ENCODE measurements at places on chromosomes 6 and 20.

DNA sequence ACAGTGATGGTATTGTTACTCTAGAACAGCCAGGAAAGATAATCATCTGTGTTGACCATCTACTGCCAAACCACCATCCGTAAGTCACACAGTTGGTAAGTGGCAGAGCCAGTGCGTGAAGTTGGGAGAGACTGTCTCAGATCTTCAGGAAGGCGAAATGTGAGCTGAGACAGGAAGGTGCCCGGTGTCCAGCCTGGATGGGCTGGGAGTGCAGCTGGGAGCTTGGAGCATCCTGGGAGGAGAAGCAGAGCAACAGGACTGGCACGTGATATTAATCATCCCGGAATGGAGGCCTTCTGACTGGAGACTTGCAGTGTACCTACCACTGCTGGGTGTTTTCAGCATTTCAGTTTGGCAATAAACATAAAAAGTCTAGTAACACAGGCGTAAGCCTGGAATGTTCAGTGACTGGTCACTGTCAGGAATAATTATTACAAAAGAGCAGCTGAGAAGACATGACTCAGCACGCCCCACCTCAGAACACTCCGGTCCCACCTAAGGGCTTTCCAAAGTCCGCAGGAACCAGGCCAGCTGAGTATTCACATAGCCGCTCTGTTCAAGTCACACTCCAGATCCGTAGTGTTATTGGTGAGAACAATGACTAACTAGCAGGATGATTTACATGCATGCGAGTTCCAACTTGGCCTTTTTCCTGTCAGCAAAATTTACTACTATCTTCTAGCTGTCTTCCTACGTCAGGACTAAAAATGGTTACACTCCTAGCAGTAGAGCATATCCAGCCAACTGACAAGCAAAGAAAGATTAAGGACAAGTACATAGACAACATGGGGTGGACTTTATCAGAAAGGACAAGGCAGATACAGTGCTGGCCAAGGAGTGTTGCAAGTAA, 45.1 kb upstream of the PNRC1 start:
- no peak for DNase-seq

DNA sequence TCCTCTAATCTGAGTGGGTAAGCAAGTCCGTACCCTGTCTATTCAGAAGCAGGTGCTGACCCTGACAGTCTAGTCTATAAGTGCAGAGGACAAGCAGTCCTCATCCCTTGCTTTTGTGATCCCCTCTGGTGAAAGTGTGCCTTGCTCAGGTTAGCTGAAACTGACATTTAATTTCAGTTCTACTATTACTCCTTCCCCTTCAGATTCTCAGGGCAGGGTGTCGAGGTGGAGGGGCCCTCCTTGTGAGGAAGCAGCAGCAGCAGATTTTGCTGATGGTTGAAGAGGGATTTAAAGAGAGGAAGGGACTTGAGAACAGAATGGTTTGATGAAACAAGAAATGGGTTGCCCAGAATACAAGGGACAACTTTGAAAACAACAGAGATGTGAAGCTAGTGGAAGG, 309.3 kb downstream of the CLIC5 start:
- no peak for DNase-seq

DNA sequence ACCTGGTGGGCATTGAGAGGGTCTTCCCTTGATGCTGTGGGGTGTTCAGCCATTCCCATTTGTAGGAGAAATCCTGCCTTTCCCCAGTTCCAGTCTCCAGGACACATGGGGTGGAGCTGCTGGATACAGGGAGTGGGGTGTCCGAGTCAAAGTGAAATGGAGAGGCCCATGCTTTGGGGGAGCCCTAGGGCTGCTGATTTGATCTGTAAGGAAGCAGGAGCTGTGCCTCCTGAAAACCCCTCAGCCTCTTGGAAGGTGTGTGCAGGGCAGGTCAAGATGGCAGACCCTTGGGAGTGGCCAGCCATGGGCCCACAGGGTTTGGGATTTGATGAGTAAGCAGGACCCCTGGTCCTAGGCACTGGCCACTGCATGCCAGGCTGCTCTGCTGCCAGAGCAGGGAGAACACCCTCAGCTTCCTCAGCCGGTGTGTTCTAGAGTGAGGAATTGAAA, 82.0 kb downstream of the SERAC1 start:
- DNase-seq = no peak

DNA sequence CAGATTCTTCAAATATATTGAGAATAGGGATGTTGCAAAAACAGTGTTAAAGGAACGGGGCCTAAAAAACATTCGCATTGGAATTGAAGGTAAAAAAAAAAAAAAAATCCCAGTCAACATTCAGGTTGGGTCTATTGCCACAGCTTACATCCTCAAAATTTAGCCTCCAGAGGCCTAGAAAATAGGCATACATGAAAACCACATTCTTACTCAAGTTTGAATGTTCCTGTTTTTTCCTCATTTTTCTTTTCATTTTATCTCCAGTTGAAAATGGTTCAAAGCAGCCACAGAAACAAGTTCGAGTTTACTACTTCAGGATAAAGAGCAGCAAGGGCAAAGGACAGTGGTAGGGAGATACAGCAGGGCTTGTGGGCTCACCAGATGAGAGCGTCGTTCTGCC, 41.9 kb downstream of the KCTD20 start:
- DNase-seq = no peak

GRCh38 chr6:112663698-112664097, 316.6 kb downstream of the RFPL4B start:
- no peak for DNase-seq

DNA sequence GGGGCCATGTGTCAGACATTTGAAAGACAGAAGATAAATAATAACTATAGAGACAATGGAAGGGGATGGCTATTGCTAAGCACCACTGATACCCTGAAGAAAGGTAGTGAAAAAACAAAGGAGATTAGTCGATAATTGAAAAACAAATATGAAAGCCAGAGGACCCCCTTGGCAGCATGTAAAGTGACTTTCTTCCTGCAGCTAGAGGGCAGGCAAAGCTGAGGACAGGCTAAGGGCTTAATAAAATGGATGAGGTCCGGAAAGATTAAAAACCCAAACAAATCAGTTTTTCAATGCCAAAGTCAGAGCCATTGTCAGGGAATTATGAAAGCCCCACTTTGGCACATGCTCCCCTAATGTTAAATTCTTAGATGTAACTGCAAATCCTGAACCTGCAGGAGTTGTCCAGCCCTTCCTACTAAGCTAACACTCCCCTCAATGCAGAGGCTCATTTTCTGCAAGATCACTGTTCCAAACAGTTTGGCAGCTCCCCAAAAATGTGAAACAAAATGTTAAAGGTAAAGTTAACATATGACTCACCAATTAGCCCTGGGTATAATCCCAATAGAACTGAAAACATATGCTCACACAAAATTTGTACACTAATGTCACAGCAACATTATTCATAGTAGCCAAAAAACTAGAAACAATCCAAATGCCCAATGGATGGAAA, 1177.9 kb downstream of the GRIK2 start:
- no peak for DNase-seq

GRCh38 chr6:162371121-162371520, 356.4 kb downstream of the PRKN start:
- DNase-seq = no peak

- no peak for DNase-seq
Measured at GRCh38 chr20:52889225-52889624, 82.9 kb upstream of the TSHZ2 start.

DNA sequence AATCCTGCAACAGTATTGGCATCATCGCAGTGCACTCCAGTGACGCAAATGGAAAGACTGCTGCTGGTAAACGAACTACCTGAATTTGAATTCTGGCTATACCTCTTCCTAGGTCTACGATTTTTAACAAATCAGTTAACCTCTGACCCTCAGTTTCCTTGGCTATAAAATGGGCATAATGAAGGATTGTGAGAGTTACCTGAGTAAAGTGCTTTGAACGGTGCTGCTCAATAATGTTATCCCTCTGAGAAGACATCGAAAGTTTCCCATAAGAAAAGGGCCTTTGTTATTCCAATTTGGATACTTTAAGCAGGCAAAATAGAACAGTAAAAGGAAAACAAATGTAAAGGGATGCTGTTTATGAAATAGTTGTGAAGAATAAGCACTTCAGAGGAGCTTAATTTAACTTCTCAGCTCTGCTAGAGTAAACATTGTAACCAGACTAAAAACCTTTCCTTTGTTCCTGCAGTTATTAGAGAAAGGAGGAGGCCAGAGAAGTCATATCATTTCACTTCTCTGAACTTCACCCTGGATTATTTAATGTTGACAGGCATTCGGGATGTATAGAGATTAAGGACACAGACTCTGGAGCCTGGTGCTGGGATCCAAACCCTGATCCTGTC, 5.8 kb downstream of the SGK1 start:
- DNase-seq = no peak

DNA sequence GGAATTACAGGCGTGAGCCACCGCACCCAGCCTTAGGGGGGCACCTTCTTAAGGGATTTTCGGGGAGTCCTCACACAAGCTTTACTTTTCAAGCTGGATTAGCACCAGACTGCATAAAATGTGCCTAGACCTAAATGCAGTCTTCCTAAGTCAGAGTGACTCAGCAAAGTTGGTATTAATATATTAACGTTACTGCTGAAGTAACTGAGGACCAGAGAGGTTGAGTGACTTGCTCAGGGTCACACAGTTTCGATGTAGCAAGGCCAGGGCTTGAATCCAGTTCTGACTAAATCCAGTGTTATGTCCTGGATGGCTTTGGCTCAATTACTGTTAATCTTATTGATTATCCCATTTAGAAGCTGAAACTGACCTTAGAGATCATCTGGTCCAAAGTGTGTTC, 13.4 kb downstream of the EDEM2 start:
- no peak for DNase-seq

DNA sequence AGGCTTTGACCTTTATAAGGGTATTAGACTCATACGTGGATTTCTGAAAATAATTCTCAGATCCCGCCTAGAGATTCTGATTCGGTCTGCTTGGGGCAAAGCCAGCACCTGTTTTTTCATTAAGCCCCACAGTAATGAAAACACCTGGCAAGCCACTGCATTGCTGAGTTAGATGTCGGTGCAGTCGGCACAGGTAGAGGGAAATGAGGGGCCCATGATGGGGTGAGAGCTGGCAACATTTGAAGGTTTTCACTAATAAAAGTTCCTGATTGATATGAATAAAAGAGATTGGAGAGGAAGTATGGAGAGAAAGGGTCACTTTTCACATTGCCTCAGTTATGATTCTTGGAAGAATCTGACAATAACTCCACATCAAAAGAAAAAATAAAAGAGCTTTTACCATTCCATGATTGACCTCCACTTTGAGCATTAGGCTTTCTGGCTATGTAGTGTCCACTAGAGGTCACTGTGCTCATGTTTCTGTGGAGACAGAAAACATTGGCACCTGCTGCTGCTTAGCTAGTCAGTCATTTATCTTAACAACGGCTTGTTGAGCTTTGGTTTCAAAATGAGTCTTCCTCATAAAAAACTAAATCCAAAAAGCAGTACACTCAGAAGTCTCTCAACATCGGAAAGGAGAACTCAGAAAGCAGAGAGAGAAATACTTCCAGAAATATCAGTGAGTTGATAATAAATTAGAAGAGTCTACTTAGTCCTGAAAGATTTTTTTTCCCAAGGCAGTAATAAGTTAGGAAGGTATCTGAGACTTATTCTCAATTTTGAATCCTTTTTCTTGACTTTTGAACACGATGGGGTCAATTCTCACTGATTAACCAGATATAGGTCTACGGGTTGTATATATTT, 53.3 kb upstream of the KLHL31 start:
- DNase-seq = peak; percentile 72

DNA sequence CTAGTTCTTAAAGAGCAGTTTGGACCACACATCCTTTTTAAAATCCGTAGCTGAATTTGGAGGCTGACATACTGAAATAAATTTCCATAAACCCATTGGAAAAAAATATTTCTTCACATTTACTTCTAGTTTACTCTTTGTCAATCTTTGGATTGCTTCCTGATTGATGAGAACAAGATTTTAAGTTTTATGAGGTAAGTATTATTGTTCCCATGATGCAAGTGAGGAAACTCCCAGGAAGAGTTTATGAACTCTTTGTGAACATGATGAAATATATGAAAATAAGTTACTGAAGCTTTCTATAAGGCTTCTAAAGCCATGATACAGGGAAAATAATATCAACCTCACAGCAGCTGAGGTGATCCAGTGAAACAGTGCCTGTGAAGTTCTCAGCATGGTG, 320.0 kb downstream of the GJA1 start:
- no peak for DNase-seq

GRCh38 chr20:39133201-39133600, 171.1 kb downstream of the DHX35 start:
- DNase-seq = no peak

- no peak for DNase-seq
Measured at GRCh38 chr6:52984247-52984646, 10.8 kb downstream of the GSTA4 start.

DNA sequence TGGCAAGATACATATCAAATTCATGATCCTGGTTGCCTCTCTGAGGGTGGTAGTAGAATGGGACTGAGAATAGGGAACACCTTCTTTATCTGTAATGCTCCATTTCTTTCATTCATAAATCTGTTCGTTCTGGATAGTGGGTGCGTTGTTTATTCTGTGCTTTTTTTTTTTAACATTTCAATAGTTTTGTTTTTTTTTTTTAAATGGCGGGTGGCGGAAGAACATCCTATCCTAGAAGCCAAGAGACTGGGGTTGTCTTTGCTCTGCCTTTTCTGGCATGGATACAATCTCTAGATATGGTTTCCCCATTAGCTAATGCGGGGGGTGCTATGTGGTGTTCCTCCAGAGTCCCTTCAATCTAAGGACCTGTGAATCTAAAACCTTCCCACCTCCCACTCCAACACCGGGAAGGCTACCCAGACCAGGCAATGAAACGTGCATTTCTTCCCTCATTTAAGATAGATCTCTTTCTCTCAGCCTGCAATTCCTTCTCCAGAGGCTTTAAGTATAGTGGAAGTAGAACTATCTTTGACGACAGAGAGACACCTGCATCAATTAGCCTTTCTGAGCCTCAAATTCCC, 883 bp upstream of the CCDC28A start:
- DNase-seq = no peak

- peak; percentile 41 for DNase-seq
Measured at GRCh38 chr6:143536461-143536865, 24.9 kb upstream of the FUCA2 start.

DNA sequence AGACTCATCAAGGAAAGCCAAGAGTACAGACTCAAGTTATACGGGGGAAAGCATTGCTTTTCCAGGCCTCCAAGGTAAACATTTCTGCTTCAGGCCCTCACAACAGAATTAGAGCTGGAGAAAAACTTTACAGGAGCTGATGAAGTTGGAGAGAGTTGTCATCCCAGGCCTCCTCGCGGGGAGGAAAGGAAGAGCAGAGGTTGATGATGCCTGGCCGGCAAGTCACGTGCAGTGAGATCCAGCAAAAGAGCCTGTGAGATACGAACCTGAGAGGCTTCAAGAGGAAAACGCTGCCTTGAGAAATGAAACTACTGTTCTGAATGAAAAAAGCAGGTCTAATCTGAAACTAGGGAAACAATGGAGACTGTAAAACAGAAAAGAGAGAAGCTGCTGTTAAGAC, 122.9 kb downstream of the FAM120B start:
- DNase-seq = peak; percentile 56
